GM12892 (cell line): ENCODE measurements at places on chromosomes 13 and 19.

GRCh38 chr13:80850771-80851170 lies 509.8 kb upstream of the SPRY2 start:
- DNase-seq = no peak

GRCh38 chr13:111399776-111400538 lies 79.5 kb downstream of the TEX29 start:
- no peak for DNase-seq

- no peak for DNase-seq
Observed at GRCh38 chr19:11586331-11586730, 8.9 kb upstream of the ACP5 start.

DNA sequence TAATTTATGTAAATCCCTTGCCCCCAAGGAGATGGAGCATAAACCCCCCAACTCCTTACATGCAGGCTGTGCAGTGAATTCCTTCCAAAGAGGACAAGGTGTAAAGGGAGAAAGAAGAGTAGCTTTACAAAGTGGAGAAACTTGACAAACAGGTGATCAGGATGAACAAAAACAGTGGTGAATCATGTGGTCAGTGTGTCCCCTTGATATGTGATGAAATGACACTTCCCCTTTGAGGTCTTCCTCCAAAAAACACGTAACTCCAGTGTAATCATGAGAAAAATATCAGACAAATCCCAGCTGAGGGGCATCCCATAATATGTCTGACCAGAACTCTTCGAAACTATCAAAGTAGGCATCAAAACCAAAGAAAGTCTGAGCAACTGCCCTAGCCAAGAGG lies 29.5 kb upstream of the AKT2 start:
- no peak for DNase-seq

GRCh38 chr13:46580362-46580839 lies 27.4 kb downstream of the LRCH1 start:
- DNase-seq = no peak

DNA sequence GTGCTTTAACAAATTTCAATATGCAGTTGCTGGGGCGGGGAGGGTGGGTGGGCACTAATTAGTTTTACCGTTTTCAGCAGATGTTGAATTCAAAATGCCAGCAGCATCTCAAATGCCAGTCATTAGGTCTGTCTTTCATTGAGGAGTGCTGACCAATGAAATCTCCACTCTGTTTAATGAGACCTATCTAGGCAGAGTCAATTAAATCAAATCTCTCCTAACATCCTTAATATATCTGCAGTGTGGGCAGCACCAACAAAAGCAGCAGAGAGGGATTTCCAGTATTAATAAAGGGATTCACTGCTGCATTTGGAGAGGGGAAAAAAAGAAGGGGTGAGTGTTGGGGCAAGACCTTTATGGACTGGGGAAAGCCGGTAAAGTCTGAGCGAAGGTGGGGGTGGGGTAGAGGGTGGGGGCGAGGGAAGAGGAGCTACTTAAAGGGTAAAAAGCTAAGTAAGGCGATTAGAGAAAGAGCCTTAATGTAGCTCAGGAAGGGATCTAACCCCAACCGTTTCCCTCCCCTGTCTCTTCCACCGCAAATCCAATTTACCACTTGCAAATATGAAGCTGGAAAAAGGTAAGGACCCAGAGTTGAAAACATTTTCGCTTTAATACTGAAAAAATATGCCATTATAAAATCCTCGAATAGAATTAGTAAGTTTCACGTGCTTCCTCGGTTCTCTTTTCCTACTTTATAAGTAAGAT lies 4.5 kb downstream of the SLITRK1 start:
- DNase-seq = no peak
